Stimulated activated CD4-positive, alpha-beta T cell treated with anti-CD3 and anti-CD28 coated beads, Interleukin-1b, Interleukin-23, amount 100 ng/mL, for 4 hours (primary cell): ENCODE measurements at places on chromosomes 1 and 21.

DNA sequence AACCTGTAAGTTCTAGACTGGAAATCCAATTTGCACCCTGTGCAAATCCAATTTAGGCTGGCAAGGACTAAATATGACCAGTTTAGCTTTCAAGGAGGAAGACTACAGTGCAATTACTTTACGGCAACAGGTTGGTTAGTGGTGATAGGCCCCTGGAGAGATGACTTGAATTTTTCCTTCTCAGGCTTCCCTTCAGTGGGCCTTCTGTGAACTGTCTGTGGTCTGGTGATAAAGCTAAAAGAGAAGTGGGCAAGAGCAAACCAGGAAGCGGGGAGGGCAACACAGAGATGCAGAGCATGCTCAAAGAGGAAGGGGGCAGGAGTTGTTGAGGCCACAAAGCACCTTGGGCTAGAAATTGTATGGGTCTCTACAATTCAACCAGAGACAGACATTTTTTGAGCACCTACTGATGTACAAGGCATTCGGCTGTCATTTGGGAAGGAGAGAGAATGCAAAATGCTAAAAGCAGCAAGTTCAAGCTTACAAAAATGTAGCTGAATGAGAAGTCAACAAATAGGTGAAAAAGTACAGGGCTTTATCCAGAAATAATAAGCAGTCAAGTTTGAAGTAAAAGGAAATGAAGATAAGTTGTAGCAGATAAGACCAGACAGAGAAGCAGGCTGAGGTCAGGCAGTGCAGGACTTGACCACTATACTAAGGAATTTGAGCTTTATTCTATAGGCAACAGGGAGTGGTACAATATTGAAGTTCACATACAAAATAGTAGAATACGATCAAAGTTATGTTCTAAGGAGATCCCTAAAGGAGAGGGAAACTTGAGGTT lies 23.9 kb downstream of the INPP5B start:
- no peak for DNase-seq

DNA sequence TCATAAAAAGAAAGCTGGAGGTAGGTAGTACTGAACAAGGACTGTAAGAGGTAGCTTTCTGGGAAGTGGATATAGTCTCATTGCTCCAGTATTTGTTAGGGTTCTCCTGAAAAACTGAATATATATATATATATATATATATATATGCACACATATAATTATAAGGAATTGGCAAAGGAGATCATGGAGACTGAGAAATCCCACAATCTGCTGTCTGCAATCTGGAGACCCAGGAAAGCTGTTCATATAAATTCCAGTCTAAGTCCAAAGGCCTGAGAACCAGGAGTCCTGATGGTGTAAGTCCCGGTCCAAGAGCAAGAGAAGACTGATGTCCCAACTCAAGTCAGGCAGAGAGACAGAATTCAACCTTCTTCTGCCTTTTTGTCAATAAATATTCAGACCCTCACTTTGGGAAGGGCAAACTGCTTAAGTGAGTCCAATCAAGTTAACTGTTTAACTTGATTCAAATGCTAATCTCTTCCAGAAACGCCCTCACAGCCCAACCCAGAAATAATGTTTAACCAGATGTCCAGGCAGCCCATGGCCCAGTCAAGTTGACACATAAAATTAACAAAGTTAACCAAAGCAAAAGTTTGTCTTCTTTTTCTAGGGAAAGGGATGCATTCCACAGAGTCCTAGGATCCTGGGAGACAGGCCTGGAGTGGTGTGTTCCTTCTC lies 225.3 kb upstream of the KAZN start:
- DNase-seq = no peak

DNA sequence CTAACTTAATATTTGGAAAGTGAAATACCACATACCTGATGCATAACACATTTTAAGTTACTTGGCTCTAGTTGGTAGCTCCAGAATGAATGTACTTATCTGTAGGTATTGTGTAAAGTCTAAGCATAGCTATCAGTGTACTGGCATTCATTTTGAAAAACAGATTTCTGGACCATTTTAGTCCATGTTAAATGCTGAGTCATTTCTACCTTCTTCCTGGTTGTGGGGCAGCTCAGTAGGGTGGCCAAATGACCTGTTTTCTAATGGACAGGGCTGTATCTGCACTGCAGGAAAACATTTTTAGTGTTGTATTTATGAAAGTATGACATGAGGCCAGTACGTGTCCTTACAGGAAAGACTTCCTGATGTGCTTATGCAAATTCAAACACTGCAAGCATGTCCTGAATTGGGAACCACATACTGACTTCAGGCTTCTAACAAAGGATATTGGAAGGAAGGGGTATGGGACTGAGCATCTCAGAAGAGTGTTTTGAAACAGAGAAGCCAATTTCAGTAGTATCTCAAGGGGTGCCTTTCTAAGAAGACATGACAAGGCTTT lies 300.3 kb upstream of the B3GALT2 start:
- no peak for DNase-seq

DNA sequence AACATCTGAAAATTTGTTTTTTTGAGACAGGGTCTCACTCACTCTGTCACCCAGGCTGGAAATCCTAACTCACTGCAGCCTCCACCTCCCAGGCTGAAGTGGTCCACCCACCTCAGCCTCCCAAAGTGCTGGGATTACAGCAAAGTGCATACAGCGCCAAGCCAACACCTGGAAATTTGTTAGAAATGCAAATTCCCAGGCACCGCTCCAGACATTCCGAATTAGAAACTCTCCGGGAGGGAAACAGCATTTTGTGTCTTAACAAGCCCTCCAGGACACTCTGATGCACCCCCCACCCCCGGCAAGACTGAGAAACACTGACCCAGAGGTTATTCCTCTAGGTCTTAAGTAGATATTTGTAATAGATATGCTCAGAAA lies 49.1 kb downstream of the ARID4B start:
- no peak for DNase-seq

DNA sequence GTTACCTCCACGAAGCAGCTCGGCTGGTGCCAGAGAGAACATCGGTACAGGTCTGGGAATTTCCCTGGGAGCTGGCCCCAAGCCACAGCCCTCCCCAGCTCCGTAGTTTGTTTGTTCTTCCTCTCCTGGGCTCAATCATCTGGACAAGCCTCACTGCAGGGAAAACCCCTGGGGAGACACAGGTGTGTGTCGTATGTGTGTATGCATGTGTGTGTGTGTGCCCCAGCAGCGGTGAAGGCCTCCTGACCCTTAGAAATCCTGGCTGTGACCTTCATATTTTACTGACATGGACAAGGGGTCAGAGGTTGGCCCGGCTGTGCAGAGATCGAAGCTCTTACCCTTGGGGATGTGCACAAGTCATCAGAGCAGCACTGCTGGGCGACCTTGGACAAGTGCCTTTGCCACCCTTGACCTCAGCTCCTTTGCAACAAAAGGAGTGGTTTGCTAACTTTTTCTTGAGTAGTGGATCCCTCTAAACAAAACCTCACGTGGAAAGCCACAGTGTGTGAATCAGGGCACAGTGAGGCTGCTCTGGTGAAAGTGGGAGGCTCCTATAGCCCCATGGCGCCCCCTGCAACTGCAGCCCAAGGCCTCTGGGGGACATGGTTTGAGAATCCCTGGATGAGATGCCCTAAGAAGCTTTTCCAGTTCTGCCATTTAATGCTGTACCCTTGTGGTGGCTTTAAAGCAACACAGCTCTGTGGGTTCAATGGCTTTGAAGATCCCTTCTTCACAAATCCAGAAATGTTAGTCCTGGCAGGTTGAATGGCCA lies 12.3 kb upstream of the IL22RA1 start:
- DNase-seq = no peak

DNA sequence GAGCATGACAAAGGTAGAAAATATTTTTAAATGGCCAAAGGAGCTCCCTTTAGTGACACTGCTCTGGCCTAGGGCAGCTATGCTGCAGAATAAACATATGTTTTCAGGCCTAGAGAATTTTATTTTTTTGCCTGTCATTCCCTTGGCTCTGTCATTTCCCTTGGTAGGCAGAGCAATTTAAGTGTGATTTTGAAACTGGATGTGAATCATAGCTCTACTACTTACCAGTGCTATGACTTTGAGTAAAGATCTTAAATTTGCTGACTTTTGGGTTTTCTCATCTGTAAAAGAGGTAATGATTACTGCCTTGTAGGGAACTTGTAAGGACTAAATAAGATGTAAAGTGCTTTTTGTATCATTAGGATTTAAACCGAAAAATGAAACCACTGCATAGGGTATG lies 189.0 kb upstream of the ZRANB2 start:
- DNase-seq = no peak

- DNase-seq = no peak
These were observed 873 bp downstream of the IFT25 start for GRCh38 chr1:53944469-53945182.

DNA sequence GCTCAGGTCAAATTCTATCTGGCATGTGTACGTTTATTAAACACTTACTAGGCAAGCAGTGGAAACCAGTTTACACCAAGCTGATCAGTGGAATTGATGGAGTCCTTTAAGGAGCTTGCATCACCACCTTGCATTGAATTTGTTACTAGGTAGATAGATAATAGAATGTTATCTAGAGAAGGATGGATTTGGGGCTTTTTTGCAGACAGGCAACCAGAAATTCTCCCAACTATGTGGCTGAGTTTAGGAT lies 44.9 kb downstream of the HHAT start:
- DNase-seq = no peak

GRCh38 chr1:228236744-228237143 lies 28.9 kb downstream of the OBSCN start:
- no peak for DNase-seq

GRCh38 chr1:84883286-84883685 lies 9.7 kb downstream of the LPAR3 start:
- DNase-seq = no peak

DNA sequence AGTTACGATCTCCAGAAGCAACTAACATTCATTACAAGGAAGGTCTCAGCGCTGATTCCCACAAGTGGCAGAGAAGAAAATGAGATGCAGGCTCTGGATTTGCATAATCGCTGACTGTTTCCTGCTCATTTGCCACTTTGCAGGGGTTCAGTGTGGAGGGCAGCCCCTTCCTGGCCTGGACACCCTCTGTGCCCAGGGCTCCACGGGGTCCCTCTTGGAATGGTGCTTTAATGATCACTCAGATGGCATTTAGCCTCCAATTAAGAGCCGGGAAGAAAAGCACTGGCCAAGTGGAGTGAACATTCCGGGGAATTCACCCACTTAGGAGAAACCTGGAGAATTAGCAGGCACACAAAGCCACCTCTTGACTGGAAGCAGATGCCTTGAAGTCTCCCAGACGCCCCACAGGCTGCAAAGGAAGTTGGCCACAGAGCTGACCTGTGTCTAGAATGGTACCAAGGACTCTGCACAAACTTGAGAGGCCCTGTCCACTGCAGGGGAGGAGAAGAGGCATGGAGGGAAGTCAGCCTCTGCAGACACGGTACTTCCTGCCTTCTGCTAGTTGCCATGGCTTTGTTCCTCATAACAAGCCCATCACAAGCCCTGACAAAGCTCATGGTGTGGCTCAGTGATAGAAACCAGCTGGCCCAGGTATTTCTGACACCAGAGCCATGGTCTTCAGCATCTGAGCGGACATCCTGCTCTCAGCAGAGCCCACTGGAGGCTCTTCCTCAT lies 157.2 kb downstream of the KAZN start:
- no peak for DNase-seq

GRCh38 chr1:86522240-86522639 lies 24.6 kb upstream of the CLCA4 start:
- DNase-seq = no peak

- DNase-seq = no peak
These were observed 648 bp upstream of the TRAPPC3 start for GRCh38 chr1:36149973-36150295.

- DNase-seq = no peak
These were observed 76.4 kb downstream of the HIVEP3 start for GRCh38 chr1:41842326-41842725.

DNA sequence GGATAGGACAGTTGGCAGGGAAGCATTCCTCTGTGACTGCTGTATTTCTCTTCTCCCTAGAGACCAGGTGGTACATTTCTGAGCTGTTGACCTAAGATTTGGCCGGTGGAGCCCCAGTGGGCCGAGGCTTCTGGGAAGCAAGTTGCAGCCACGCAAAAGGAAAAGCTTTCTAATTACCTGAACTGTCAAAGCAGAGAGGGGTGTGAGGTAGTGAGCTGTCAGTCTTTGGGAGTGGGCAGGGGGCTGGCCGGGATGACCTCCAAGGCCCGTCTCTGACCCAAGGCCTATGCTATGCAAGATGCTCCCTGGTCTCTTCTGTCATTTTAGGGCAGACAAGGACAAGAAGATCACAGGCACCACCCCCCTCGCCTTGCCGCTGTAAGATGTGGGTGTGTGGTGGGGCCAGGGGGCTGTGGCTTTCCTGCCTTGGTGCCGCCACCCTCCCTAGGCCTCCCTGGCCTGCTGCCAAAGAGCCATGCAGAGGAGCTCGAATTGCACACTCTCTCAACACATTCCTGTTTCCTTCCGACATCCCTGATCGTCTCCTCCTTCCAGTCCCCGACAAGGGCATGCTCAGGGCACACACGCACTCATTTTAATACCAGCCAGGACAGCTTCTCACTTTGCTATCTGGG lies 7.7 kb downstream of the PADI1 start:
- peak; percentile 31 for DNase-seq

DNA sequence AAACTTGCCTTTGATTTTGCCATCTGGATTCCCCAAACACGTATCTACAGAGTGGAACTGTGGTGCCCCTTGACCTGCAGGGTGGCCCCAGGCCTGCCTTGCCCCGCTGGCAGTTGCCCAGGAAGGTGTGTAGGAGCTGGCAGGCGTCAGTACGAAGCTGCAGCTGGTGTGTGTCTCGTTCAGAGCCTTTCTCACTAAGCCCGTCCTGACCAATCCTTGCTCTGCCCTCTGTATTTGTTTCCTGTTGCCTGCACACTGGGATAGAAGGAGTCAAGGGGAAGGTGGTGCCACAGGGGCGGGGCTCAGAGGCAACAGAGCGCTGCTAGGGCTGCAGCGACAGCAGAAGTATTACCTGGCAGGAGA lies 5.2 kb upstream of the VSIG8 start:
- DNase-seq = no peak

DNA sequence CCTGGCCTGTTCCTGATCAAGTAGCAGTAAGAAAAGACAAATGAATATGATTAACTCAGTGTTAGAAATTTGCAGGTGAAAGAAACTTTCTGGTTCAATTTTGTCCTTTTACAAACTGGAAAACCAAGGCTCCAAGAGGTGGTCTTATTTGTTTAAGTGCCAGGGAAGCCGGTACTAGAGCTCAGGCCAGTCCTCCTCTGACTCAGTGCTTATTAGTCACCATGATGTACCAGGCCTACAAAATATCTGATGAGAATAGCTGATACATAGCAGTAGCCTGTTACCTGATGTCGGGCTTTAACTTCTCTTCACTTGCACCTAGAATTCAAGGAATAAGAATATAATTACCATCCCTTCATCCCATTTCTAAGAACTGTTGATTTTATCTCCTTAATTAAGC lies 394.8 kb downstream of the LMX1A start:
- DNase-seq = no peak

GRCh38 chr1:16967095-16967575 lies 13.3 kb downstream of the MFAP2 start:
- no peak for DNase-seq

- no peak for DNase-seq
These were observed 126.9 kb downstream of the COQ8A start for GRCh38 chr1:227066999-227067398.

DNA sequence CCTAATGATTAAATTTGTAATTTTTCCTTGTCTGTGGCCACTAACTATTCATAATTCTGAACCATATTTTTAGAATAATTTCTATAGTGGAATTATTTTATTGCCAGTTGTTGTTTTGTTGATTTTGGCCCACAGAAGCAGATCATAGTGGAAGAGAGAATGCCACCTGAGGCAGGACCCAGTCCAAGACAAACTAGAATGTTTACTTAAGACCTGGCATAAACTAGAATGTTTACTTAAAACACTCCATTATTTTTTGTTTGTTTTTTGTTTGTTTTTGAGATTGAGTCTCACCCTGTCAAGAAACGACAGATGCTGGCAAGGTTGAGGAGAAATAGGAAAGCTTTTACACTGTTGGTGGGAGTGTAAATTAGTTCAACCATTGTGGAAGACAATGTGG lies 310.2 kb downstream of the MRPL39 start:
- DNase-seq = no peak
